Fibroblast of lung (primary cell): ENCODE measurements at places on chromosomes 2 and 18.

DNA sequence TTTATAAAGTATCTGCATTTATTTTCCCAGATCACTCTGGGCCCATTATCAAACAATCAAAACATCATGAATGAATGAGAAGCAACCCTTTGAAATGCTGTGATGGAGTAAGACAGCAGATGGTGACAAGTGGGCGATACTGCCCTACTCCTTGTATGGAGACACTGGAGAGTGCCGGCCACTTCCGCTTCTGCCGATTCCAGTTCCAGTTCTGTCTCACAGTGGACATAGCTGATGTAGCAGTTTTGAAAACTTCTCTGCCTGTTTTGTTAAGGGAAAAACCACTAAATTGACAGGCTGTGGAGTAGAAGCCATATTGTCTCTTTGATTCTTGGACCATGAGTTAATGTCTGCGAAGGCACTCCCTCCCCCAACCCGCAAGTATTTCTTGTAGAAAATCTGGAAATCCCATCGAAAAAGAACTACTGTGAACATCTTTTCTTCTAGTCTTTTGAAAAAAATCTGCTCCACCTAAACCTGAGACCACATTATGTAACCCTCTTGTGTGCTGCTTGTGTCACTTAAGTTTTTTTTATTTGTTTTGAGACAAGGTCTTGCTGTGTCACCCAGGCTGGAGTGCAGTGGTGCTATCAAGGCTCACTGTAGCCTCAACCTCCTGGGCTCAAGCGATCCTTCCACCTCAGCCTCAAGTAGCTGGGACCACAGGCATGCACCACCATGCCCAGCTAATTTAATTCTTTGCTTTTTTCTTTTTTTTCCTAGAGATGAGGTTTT, 133.5 kb downstream of the TANC1 start:
- DNase-seq = no peak

- peak; percentile 23 for DNase-seq
These were observed 73.0 kb upstream of the KCTD1 start for GRCh38 chr18:26621161-26622026.

DNA sequence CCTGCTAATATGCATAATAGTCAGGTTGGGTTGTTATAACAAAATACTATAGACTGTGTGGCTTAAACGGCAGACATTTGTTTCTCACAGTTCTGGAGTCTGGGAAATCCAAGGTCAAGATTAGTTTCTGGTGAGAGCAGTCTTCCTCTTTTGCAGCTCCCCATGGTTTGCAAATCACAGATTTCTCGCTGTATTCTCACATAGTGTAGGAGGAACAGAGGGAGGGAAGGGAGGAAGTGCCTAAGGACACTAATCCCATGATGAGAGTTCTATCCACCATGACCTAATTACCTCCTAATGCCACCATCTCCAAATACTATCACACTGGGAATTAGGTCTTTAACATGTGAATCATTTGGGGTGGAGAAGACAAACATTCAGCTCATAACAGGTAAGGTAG, 20.1 kb upstream of the PTH2R start:
- DNase-seq = no peak

GRCh38 chr2:240823449-240824336, 3.7 kb upstream of the KIF1A start:
- no peak for DNase-seq

DNA sequence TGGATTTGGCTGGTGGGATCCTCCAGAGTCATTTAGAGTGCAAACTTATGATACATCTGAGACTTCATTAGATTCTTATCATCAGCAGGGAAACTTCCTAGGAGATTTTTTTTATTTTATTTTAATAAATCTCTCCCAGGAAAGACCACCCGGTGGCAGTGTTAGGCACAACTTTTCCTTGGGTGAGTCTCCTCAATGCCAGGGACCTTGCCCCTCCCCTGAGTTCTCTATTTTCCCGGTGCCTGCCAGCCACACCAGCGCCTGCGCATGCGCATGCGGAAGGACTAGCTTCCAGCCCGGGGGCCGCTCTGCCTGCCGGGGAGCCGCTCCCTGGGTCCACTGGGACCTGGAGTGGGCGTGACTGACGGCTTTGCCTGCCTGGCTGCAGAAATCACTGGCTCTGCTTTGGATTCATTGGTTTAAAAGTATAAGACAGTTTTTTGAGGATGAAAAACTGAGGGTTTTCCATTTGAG, 86.6 kb downstream of the TMEM182 start:
- DNase-seq = peak; percentile 53

- DNase-seq = no peak
These were observed 36.4 kb downstream of the EMILIN2 start for GRCh38 chr18:2883076-2883735.

- DNase-seq = peak; percentile 87
These were observed 64.2 kb downstream of the RBMS1 start for GRCh38 chr2:160429248-160430000.

DNA sequence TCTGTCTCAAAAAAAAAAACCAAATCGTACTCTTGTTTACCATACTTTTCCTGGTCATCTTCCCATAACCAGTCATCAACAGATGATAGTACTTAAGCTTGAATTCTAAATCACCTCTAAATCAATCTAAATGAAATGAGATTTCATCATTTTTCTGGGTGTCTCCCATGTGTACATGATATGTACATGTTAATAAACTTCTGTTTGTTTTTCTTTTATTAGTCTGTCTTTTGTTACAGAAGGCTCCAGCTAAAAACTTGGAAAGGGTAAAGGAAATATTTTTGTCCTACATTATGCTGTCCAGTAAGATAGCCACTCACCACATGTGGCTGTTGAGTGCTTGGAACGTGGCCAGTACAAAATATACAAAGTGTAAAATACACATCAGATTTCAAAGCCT, 78.7 kb upstream of the MSH6 start:
- no peak for DNase-seq

- peak; percentile 13 for DNase-seq
These were observed 265.6 kb downstream of the ANAPC1 start for GRCh38 chr2:111618226-111618977.

DNA sequence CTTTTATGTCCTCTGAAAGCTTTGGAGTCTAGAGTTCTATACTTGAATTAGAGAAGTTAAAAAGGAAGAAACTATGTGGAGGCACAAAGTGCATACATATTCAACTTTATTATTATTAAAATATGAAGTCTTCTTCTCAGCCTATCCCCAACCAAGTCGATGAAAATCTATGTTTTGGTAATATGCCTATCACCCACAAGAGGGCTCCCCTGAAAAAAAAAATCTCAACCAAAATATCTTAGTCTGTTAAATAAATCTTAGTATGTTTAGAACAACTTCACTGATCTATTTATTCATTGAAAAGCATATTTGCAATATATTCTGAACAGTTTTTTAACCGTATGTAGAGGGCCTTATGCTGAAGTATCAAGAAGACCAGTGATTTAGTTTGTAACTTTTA, 804.5 kb downstream of the TDRD15 start:
- no peak for DNase-seq

DNA sequence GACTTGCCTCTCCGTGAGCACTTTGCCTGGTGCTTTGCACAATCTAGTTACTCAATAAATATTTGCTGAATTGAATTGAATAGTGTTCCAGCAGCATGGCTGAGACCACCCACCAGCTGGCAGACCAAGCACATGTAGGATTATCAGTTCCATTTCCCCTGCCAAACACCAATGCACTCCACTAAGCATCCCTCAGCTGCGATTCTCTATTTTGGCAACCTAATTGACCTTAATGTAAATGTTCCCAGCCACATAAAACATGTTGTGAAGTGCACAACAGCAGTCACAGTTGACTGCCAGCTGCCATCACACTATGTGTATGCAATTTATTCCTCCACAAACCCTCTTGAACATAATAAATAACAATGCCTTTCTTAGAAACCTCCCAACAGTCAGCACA, 1879.4 kb upstream of the PIK3C3 start:
- DNase-seq = no peak

GRCh38 chr2:54568876-54569321, 112.8 kb downstream of the SPTBN1 start:
- DNase-seq = no peak

DNA sequence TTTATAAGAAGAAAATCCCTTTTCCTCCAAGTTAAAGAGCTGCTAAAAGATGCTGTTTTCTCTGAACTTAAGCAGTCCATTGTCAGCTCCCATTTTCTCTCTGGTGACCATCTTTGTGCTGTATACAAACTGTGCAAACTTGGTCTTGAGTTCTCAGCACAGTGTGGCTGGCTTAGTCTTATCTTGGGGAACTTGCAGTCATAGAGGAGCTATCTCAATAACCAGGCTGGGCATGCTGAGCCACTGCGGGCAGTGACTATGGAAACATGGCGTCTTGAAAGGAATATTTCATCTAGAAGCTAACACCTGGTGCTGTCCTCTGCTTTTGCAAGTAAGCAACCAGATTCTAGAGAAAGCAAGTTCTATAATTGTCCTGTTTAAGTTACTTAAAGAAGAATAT, 1334.4 kb upstream of the CELF4 start:
- no peak for DNase-seq

DNA sequence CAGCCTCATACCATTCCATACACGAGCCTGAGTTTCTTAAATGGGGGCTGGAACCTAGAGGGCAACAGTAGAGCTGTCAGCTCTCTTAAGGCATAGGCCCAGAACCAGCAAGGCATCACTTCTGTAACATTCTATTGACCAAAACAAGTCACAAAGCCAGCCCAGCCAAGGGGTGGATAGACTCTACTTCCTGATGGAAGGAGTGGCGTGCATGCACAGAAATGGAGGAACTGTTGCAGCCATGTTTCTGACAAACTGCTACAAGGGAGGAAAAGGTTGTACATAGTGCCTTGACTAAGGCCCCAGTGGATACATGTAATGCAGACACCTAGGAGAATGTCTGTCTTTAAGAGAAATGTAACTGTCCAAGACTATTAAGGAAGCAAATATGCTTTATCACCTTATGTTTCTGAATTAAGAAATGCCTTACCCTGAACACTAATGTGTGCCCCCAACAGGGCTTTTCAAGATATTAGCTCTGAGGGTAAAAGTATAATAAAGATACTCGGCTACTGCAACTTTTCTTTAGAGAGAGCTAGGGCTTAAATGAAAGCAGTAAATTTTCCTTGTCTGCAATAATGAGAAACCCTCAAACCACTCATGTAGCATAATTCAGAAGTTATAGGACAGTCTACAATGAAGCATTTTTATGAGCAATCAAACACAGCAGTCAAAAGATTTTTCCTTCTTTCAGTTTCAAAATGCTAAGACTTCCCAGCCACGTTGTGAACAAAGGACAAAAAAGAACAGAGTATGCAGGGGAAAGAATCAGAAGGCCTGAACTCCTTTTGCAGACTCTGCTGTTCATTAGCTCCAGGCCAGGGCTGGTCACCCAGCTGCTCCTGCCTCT, 35.1 kb upstream of the CDC42EP3 start:
- DNase-seq = no peak

DNA sequence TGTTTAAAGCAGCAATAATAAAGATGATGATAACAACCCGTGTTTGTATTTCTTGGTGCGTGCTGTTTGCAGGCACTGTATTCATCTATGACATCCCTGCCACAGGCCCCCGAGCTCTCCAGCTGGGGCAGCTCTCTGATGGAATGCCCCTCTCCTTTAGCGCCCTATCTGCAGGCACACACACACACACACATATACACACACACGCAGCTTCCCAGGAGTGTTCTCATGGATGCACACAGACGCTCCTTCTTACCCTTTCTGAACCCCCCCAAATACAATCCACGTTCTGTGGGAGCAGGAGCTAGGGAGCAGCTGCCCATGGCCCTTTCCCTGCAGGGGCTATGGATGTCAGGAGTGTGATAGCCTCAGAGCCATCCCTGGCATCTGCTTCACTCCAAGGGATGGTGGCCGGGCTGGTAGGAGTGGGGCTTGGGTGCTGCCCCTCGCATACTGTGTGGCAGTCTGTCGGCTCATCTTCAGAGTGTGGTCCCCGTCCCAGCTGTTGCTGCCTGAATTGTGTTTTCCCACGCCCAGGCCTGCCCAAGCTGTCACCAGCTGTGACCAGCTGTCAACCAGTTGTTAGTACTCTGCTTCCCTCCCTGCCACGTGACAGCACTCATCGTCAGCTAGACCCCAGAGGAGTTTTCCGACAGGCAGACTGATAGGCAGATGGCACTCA, 50.8 kb upstream of the MYCN start:
- no peak for DNase-seq

DNA sequence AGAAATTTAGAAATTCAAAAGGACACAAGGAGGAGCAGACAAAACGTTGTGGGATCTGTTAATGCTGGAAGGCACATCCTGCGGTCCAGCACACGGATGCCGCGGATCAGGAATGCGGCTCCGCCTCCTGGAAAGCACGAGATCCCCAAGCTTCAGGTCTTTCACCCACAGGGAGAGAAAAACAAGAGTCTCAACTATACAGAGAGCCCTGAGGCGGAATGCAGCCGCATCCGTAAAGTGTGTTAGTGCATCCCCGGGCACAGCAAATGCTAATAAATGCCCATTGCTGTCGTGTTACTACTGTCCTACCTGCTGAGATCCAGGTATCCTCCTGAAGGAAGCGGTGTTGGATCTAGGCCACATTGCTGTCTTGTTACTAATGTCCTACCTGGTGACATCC, 303.9 kb downstream of the EIPR1 start:
- DNase-seq = no peak

- peak; percentile 14 for DNase-seq
These were observed 330.9 kb downstream of the DCC start for GRCh38 chr18:52670896-52671295.
